ENCODE measurements at places on chromosomes 2 and 18.
A peak's percentile ranks its signal among the peaks of the same experiment; 100 is the strongest.

DNA sequence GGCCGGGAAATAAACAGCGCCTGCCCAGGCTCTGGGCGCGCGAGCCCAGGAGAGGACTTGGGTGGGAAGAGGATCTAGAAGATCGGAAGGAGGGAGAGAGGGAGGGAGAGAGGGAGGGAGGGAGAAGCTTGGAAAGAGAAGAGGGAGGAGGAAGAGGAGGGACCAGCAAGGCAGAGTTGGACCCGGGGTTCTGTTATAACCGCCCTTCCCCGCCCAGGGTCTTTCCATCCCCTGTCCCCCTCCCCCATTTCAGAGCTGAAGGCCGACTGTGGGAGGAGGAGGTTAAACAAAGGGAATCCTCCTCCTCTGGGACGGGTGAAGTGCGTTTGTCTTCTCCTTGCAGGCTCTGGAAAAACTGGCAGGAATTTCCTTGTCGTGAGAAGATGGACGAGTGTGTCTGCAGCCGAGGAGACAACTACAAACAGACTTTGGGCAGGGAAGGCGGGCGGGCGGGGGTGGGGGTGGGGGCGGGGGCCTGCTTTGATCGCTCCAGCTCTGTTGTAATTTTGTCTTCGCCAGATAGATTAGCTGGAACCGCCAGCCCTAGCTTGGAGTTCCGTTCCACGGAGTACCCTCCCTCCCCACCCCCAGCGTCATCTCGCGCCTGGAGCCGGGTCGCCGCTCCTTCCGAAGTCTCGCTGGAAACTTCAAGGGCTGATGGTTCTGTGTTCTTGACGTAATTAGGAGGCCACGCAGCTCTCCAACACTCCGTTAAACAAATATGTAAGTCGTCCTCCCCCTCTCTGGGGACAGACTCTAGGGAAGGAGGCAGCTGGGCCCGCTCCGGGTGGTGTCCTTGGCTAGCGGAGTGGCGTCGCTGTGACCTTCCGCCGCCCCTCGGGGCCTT lies 6.4 kb upstream of the SP9 start:
- peak; percentile 60 for DNase-seq

- no peak for DNase-seq
Observed at GRCh38 chr2:149926149-149926548, 338.6 kb upstream of the MMADHC start.

DNA sequence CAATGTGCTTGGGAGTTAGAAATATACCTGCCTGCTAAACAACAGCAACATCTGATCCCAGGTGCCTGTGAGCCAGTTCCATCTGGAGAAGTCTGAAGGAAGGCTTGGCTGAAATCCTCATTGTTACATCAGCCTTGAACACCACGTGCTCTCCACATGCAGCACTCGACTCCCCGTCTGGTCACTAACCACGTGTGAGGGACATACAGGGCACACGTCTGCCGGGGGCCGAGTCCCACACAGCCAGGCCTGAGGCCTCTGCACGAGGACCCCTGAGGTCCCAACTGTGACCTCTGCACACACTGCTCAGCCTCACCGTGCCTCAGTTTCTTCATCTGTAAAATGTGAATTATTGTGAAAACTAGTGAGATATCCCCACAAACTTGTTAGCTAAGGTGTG lies 236.5 kb upstream of the SALL3 start:
- no peak for DNase-seq

- peak; percentile 82 for DNase-seq
Observed at GRCh38 chr2:54577035-54577434, 120.9 kb downstream of the SPTBN1 start.

DNA sequence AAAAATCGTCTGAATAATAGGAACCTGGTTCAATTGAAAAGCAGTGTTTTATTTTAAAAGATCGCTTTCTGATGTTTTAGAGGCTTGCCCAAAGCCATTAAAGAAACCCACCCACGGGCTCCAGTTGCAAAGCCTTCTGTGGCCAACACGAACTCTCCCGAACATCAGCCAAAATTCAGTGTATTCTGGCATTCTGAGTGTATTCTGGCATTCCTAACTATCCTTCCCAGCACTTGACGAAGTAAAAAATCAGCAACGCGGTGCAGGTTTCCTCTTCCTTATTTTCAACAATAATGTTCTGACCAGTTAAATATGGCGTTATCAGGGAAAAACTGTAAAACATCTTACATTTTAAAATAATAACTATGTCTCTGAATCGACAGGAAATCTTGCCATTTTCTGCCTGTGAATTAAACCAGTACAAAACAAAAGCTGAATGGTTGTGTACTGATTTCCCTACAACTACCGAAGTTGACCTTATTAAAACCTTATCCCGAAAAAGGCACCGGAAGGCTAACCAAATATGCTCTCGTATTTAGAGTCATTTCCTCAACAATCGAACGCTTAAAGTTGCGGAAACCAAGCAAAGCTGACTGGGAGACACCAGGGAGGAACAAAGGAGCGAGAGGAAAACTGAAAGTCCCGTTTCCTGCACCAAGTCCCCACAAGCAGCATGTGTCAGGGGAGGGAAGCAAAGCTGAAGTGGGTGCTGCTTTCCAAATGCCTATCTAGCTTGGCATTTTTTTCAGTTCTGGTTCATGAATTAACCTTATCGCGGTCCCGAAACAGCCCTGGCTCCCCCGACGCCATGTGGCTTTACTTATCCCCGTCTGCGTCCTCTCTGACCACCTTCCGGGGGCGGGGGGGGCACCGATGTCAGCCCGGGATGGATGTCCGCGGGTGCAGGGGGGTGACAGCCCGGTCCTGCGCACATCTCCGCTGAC lies 44.3 kb downstream of the ZNF516 start:
- DNase-seq: peak; percentile 46

- peak; percentile 8 for DNase-seq
Observed at GRCh38 chr2:216350214-216350791, 22.0 kb downstream of the MARCHF4 start.

DNA sequence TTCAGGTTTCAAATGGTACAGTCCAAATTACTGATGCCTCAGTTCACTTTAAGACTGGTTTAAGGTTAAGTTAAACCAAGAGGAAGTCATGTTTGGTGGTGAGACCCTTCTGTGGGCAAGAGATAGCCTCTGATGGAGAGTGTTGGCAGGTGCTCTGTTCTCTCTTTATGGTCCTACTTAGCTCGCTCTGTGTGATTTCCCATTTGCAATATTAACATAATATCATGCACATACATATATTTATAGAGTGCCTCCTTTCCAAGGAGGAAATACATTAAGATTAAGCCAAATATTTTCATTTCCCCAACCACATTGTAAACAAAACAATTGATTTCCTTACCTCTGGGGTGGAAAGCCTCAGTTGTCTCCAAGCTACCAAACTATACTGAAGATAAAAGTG lies 222.4 kb downstream of the PIK3C3 start:
- DNase-seq: no peak

DNA sequence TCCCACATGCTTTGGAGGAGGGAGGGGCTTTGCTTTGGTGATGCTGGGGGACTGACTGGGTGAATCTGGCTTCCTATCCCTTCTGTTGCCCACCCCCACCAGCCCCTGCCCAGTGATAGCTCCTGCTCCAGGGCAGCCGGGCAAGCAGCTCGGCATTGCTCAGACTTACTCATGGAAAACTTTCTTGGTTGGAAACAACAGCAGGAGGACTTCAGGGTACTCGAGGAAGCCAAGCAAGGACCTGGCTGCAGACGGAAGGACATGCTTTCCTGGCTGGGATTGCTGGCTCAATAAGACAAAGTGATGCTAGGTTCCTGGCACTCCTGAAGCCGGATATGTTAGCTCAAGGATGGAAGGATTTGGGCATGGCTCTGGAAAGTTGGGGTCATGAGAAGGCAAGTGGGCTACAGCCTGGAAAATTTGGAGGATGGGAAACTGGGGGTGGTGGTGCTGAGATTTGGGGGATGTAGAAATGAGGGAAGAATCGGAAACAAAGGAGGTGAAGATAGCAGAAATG lies 3.1 kb downstream of the SPEG start:
- no peak for DNase-seq

All from DMS53 (cell line).